ENCODE measurements at places on chromosomes 2 and 18.

DNA sequence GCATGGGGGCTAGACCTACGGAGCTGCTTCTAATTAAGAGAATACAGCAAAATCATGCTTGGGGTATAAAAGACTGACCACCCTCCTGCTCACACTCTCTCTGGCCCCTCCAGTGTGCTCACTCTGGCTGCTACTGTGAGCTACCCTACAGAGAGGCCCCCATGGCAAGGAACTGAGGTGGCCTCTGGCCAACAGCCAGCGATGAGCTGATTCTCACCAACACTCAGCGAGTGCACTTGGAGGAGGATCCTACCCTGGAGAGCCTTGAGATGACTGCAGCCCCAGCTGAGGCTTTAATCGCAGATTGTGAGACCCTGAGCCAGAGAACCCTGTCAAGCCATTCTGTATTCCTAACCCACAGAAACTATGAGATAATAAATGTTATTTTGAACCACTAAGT is 88.2 kb downstream of the GFPT1 start:
- no peak for DNase-seq

DNA sequence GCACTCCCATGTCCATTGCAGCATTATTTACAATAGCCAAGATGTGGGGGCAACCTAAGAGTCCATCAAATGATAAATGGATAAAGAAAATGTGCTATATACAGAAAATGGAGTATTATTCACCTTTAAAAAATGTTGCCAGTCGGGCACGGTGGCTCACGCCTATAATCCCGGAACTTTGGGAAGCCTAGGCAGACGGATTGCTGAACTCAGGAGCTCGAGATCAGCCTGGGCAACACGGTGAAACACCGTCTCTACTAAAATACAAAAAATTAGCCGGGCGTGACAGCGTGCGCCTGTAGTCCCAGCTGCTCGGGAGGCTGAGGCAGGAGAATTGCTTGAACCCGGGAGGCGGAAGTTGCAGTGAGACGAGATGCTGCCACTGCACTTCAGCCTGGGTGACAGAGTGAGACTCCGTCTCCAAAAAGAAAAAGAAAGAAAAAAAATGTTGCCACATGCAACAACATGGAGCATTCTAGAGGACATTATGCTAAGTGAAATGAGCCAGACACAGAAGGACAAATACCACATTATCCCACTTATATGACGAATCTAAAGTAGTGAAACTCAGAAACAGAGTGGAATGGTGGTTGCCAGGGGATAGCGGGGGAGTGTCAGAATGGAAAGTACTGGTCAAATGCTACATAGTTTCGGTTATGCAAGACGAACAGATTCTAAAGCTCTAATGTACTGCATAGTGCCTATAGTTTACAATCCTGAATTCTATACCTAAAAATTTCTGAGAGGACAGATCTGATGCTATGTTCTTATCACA is 1385.6 kb upstream of the TMEFF2 start:
- no peak for DNase-seq

- no peak for DNase-seq
Observed at GRCh38 chr2:206859330-206859739, 80.0 kb upstream of the CPO start.

DNA sequence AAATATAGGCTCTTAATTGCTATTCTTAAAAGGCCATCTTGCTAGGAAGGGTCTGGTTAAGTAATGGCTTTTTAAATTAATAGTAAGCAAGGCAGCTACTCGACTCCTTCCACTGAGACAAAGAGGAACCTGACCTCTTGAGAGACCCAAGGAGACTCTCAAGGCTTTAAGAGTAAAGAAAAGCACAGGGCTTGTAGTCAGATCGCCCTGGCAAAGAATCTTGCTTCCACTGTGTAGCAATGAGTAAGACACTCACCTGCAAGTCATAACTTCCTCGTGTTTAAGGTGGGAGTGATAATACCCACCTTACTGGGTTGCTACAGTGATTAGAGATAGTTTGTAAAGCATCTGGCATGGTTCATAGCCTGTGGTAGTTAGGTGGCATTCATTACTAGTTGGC is 274.5 kb downstream of the TSN start:
- DNase-seq, result no peak

- no peak for DNase-seq
Observed at GRCh38 chr2:141590620-141591019, 540.2 kb downstream of the LRP1B start.

DNA sequence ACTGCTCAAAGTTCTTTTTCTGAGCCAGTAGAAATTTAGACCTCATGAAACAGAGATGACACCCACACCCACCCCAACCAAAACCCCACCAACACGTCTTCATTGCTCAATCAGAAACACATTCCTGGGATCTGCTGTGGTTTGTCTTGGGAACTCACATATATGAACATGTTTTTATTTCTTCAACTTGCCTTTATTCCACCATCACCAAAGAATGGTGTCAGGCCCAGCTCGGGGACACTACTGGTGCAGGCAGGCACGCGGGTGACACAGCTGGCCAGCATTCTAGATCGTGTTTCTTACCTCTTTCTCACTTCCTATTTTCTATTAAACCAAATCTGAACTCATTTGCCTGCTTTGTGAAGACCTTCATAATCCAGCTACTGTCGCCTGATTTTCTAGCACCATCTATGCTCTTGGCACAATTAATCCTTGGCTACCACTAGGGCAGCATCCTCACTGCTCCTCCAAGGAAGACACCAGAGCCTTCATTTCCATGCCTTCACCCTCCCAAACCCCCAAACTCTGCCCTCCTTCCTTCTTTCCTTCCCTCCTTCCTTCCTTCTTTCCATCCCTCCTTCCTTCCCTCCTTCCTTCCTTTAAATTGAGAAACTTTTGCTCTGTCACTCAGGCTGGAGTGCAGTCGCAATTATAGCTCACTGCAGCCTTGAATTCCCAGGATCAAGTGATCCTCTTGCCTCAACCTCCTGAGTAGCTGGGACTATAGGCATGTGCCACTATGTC is 157.1 kb downstream of the BCL2 start:
- peak; percentile 64 for DNase-seq

DNA sequence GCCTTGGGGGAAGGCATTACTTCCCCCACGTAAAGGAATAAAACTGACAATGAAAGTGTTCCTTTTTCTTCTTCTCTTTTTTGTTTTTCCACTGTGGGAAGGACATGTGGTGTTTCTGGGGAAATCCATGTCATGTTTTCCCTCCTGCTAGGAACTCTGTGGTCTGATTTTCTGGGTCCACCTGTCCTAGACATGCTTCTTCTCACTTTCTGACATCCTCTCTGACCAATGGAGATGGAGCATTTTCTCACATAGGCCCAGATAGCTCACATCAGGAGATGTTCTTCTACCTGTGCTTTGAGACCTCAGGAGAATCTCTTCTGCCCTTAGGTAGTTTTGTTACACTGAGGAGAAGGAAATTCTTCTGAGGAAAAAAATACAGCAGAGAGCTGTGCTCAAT is 252.0 kb upstream of the SIX3 start:
- DNase-seq, result no peak

DNA sequence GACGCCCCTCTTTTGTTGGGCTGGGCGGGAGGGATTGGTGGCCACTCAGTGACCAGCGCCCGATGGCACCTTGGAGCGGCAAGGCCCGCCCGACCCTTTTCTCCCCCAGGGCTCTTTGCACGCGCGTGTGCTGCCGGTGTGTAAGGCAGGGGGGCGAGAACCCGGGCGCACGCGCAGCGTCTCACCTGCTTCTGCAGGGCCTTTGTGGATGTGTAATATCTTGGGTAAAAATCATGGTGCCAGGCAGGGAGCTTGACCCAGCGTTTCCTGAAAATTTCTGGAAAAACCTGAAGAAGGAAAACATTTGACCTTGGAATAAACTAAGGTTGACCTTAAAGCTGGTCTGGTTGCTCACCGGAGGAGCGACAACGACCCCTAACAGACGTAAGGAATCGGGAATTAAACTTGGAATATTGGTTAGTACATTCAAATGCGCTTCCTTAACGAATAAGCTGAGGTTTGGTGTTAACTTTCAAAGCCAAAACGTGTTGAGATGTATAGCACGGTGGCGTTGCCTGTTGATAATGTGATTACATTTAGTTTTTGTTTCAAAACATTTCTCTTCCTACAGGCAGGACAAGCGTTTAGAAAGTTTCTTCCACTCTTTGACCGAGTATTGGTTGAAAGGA is 438 bp downstream of the HSPE1 start:
- DNase-seq, result no peak

DNA sequence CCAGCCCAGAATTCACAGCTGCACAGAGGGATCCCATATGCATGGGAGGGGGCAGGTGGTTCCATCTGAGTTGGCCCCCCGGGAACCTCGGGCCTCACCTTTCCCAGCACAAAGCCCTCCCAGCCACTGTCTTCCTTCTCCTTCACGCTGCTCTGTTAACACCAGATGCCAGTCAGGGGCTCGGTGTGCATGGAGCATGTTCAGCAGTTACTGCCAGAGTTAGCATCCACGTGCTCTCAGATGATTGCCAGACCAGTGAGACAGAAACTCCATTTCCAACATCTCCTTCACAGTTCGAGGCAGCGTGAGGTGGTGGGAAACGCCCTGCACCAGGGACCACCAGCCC is 101.0 kb downstream of the PTGR3 start:
- DNase-seq, result no peak

DNA sequence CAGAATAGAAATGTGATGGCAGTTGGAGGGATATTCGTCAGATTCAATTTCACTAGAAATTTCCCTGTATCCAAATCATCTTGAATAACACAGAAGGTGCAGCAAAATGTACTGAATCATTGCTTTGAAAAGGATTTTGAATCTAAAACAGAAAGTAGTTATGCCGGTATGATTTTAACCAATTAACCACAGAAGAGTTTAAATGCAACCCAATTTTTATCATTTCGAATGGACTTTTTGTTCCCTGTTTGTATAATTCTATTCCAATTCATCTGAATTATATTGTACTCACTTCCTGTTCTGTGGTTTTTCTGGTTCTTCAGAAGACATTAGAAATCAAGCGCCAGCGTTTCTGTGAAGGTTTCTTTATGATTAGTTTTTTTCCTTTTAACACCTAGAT is 190.4 kb downstream of the MYO3B start:
- no peak for DNase-seq

- DNase-seq, result no peak
Observed at GRCh38 chr2:104733226-104733943, 120.5 kb upstream of the POU3F3 start.

DNA sequence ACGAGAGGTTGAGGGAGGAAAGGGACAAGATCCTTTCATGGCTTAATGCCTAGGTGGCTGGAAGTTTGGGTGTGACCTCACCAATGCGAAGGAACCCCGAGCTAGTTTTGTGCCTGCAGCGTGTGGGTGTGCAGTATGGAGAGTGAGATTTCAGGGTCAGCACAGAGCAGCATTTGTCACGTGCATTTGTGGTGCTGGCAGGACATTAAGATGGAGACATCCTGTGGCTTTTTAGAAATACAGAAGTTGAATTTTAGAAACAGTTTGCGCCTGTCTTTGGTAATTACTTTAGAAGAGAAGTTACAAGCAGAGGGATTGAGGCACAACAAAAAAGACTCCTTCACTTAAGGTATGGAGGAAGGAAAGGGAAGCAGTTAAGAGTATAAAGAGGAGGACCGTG is 258.2 kb upstream of the THUMPD2 start:
- no peak for DNase-seq

DNA sequence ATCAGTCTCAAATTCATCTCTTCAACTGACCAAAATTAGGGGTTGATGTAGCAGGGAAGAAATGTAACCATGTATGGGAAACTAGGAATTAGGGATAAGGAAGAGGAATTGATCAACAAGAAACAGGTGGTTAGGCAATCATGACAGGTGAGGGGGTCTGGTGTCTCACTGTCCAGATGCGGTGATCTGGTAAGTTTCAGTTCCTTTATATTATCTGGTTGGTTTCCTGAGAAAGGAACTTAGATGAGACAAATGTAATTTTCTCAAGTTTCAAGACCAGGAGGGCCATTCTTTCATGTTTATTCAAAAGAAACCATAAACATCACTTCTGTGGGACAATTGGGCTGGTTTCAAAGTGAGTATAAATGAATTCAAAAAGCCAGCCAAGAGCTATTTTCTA is 306.2 kb upstream of the KCNJ3 start:
- DNase-seq, result no peak

- DNase-seq, result peak; percentile 56
Observed at GRCh38 chr2:235106874-235107639, 155.2 kb downstream of the SH3BP4 start.
